Body of pancreas (tissue), 4 donors: ENCODE measurements at places on chromosomes 3 and 15.

DNA sequence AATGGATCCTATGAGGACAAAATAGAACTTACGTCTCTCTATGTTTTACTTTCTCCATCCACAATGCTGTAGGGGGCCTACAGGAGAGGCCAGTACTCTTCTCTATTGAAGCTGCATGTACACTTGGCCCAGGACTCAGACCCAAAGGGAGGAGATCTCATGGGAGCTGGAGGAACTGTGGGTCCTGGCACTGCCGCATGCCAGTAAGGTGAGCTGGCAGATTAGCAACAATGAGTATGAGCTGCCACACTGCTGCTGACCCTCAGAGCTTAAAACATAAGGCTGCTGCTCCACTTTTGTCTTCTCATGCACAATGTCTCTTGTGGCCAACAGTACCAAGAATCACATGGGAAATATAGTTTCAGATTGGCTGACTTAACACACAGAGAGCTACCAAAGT is 57.8 kb upstream of the TBC1D5 start:
- DNase-seq, result no peak

- no peak for DNase-seq
Observed at GRCh38 chr3:49734752-49735151, 11.0 kb upstream of the GMPPB start.

DNA sequence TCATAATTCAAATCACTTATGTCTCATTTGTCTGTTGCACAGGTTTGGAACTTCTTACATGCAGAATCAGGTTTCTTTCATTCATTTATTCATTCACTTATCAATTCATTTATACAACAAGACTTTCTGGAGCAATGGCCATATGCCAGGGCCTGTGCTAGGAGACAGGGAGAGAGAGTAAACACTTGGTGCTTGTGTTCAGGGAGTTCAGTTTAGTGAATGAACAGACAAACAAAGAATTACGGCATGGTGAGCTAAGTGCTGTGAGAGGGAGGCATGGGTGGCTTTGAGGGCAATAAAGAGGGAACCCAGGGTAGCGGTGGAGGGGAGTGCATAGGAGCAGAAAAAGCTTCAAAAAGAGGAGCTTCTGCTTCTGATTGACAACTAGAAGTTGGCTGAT is 8.5 kb upstream of the IREB2 start:
- DNase-seq, result peak; percentile 33

DNA sequence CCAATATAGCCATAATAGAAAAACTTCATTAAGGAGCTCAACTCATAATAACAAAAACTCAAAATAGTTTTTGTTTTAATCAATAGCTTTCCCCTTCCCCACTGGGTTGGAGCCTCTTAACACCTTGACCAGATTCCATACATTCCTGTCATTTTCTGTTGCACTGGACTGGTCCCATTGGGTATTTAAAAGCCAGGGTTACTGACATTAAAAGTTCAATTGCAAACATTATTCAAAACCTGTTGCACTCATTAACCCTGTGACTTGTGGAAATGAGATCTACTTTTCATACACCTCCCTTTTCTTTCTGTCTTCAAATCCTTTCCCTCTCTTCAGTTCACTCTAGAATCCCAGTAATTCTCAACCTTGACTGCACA is 1.7 kb upstream of the HRG start:
- DNase-seq, result no peak

DNA sequence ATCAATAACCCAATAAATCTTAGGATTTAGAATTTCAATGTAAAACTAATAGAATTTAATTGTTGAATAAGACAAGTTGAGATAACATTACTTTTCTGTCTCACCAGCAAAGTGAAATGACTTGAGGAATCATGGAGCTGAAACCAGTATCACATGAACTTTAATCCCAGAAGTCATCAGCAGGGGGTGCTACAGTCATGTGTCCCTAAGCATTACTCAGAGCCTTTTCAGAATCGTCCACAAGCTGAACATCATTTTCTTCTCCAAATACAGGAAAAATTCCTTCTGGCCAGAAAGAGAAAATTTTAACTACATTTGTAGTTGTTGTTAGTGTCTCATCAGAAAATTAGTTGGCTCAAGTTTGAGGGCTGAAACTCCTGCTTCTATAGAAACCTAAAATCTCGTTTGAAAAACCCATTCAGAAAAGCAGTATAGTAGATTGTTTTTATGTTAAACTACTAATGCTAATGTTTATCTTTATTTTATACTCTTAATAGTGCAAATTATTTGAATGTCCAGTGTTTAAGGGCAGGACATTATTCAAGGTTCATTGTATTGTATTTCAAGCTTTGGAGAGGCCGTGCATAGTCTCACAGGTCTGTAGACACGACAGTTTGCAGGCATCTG is 384.1 kb downstream of the PLOD2 start:
- DNase-seq, result peak; percentile 70

DNA sequence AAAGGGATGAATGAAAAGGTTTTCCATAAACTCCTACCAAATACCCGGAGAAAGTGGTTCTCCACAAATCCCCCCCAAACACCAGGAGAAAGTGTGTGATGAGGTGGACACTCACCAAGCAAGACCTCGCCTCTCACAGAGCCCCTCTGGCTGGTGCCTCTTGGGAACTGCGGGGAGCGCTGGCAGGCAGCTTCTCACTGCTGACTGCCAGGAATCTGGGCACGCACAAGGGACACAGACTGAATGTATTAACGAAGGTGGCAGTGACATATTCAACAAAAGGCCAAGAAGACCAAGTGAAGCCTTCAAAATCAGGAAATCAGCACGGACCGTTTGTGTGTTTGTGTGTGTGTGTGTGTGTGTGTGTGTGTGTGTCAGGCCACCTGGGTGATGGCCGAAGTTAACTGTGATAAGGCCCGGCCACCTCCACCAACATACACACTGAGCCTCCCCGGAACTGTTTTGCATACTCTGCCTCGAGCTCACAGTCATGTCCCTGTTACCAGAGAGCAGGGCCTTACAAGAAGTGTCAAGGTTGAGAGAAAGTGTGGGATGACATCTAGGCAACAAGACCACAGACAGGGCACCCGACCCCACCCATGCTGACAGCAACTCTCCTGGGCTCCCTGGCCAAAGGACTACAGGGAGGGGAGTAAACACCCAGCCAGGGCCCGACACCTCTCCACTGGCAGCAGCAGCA is 18.0 kb downstream of the ATP10A start:
- DNase-seq, result no peak

DNA sequence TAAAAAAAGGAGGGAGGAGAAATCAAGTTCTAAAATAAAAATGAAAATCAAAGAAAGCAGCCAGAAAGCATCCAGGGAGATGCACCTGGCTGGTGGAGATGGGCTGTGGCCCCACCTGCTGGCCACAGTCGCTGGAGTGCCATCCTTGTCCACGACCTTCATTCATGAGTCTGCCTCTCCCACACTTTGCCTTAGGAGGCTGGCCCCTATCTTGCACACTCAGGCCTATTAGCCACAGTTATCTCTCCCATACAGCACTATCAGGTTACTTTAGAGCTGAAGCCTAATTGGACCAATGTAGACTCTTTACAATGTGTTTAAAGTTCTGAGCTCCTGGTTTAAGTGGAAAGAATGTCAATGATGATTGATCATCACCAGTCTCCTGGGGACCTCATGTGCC is 392.0 kb upstream of the RORA start:
- peak; percentile 20 for DNase-seq

- no peak for DNase-seq
Observed at GRCh38 chr15:29900237-29901189, 78.2 kb upstream of the TJP1 start.

- DNase-seq, result no peak
Observed at GRCh38 chr3:56919797-56920195, 118.0 kb upstream of the ARHGEF3 start.

DNA sequence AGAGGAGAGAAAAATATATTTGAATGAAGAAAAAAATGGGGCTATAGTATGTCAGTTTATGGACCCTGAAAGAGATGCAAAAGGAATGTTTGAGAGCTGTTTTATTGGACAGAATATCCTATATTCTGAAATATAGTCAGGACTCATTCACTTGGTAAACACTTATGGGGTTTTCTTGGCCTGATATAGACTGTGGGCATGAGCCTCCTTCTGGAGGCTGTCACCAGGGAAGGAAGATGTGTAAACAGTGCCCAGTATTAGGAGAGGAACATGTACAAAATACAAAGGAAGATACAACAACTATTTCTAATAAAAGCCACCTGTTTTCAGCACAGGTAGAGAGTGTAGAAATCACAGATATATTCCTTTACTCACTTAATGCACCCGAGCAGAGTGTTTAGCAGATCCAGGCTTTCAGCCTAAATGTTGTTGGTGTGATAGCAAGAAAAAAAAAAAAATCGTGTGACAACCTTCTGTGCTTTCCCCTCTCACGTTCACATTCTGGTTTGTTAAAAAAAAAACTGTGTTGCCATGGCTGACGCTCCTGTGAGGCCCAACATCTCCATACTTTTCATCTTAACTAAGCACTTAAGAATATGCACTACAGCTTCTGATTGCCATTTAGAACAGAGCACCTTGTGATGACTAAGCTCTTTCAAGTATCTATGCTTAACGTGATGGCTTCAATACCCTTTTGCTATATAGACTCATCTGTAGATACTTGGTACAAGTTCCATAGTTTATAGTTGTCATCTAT is 134.1 kb downstream of the MBNL1 start:
- DNase-seq, result no peak

DNA sequence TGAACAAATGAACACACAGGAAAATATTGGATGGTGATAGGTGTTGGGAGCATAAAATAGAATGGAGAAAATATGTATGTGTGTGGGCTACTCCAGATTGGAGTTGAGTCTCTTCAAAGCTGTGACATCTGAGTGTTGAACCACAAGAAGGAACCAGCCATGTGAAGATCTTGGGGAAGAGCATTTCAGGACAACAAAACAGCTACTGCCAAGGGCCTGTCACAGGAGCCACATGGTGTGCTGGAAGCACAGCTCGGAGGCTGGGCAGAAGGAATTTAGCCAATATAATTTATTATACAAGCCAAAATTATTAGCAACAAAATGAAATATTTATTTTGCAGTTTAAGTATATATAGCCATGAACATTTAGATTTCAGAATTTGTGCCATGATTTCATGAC is 108.3 kb upstream of the FGF7 start:
- DNase-seq, result no peak

DNA sequence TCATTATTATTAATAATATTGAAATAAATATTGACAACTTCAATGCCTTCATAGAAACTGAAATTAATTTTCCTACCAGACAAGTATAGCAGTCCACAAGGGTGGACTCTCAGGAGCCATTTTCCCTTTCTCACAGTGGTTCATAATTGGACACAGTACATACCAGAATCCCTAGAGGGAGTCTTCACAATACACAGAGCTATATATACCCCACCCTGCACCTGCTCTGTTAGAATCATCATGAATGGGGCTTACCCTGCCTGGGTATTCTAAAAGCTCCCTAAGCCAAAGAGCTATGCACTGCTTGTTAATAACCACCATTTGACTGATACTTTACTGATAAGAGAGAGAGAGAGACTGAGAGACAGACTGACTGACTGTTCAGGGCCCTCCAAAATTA is 134.9 kb downstream of the FEZF2 start:
- DNase-seq, result no peak

- DNase-seq, result no peak
Observed at GRCh38 chr3:71160785-71161546, 422.6 kb downstream of the FOXP1 start.

DNA sequence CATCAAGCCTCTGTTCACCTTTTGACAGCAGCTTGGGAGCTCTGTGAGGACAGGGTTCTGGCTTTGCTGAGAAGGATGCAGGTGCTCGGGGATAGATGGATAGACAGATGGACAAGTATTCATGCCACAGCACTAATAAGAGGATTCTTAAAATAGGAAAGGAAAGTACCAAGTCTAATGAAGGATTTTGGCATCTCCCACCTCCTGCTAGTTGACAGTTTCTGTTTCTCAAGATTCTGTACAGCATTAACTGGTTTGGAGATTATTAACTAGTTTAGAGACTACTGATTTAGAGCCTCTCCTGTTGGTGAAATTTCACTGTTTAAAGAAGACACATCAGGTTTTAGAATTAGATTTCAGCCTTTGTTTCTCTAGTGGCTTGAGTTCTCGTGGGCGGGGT is 152.3 kb downstream of the CACNA1D start:
- DNase-seq, result no peak

DNA sequence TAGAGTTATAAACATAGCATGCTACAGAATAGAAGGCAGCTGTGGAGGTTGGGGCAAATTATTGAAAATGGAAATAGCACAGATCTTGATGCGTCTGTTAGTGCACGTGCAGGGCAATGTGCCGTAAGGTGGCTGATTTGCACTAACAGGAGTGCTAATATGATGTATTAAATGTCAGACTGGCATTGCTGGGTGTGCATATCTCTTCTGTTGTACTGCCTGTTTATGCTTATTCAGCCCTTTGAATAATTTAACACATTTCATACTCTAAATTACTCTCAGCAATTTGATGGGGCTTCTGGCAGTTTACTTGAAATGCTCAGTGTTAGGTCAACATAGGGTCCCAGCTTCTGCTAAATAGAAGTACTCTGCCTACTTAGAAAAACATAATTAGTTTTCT is 395.6 kb downstream of the MCTP2 start:
- DNase-seq, result no peak

GRCh38 chr15:47383102-47383501 is 334.2 kb upstream of the SEMA6D start:
- DNase-seq, result no peak

DNA sequence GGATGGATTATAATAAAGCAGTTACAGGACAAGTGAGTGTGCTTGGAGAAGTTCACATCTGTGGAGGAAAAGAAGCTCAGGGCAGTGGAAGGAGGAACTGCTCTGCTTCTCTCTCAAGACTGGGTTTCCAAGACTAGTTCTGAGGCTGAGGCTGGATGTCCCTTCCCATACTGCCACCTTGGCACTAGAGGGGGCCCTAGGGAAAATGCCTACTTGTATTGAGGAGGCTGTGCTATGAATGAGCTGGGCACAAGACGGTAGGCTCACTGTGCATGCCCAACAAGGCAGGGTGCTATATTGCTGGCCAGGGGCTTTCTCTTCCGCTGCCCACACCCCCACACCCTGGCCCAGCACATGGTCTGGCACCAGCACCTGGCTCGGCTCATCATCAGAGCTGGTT is 65.2 kb downstream of the SLCO2A1 start:
- DNase-seq, result no peak

DNA sequence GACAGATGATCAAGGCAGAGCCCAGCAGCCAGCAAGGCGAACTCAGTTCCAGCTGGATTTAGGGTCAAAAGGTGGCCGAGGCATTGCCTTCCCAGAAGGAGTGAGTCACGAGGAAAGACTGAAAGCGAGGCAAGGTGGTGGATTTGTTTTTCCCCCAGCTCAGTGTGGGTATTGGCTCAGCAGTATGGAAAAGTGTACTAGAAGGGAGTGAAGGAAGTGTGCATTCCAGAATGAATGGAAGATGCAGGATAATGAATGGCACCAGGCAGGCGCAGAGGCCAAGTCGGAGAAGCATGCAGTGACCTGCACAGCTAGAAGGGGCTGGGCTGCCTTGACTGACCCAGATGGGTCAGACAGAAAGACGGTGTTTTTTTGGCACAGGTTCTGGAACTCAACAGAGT is 46.3 kb downstream of the FOXP1 start:
- no peak for DNase-seq

GRCh38 chr15:83720468-83720867 is 66.5 kb downstream of the ADAMTSL3 start:
- no peak for DNase-seq

GRCh38 chr15:79481793-79482192 is 49.7 kb downstream of the MINAR1 start:
- no peak for DNase-seq

- no peak for DNase-seq
Observed at GRCh38 chr3:17638356-17638755, 104.1 kb downstream of the TBC1D5 start.

GRCh38 chr3:4583416-4583815 is 90.3 kb downstream of the ITPR1 start:
- no peak for DNase-seq
